ENCODE measurements at places on chromosomes 7 and 10. TPM values are rescaled to one million over a fixed set of nuclear protein-coding genes. Genes with fewer than 3 reads are reported as not detected.

DNA sequence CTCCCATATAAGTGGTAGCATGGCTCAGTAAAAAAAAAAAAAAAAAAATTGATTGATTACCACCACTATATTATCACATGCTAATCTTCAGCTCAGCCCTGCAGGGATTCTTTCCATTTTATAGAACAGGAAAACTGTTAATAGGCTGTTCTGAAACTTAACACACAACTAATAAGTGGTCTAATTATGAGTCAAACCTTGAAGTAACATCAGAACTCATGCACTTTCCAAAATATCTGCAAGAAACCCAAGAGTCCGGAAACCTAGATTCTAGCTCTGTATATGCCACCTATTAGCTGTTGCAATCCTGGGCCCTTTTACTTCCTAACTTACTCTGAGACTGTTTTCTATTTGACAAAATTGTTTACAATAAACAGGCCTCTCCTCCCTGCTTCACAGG lies 23.9 kb downstream of the SEM1 start:
- H3K27ac ChIP-seq, result no peak overlapping the region
- no peak for DNase-seq
- H3K36me3 ChIP-seq, result peaks cover 60% of the 10 kb centered on the region
- peaks cover 29% of the 10 kb centered on the region for H3K4me1 ChIP-seq
- no peaks in the 10 kb centered on the region for H3K27me3 ChIP-seq
- H3K4me3 ChIP-seq, result no peak overlapping the region

GRCh38 chr7:32881074-32881982 lies 10.2 kb downstream of the KBTBD2 start:
- peak overlapping the region; percentile 30 for H3K4me3 ChIP-seq
- DNase-seq, result no peak
- H3K4me1 ChIP-seq, result peaks cover 74% of the 10 kb centered on the region

- no peaks in the 10 kb centered on the region for H3K36me3 ChIP-seq
- H3K27ac ChIP-seq, result no peak overlapping the region
- no peak for DNase-seq
- H3K4me3 ChIP-seq, result no peak overlapping the region
- no peaks in the 10 kb centered on the region for H3K27me3 ChIP-seq
- H3K4me1 ChIP-seq, result peaks cover 1% of the 10 kb centered on the region
Measured at GRCh38 chr10:124282326-124282725, 136.4 kb downstream of the OAT start.

GRCh38 chr7:70053421-70053820 lies 455.1 kb downstream of the AUTS2 start:
- no peaks in the 10 kb centered on the region for H3K4me1 ChIP-seq
- H3K4me3 ChIP-seq, result no peak overlapping the region
- H3K27me3 ChIP-seq, result no peaks in the 10 kb centered on the region
- H3K36me3 ChIP-seq, result no peaks in the 10 kb centered on the region
- no peak overlapping the region for H3K27ac ChIP-seq

DNA sequence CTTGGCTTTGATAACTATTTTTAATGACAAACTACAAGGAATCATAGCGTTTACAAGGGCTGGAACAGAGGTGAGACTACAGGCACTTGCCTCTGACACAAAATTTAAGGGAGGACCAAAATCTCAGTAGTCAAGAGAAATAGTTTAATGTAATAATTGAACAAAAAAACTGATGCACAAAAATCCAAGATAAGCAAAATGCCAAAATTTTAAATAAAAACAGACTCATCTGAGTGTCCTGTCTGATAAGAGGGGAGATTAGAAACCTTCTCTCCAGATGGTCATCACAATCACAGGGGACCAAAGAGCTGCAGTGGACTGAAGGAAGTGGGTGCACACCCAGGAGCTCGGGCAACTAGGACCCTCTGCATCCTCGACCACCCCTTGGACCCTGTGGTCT lies 70.5 kb downstream of the PARD3 start:
- no peaks in the 10 kb centered on the region for H3K36me3 ChIP-seq
- H3K4me1 ChIP-seq, result peaks cover 2% of the 10 kb centered on the region
- H3K27me3 ChIP-seq, result peaks cover 24% of the 10 kb centered on the region
- no peak overlapping the region for H3K27ac ChIP-seq
- DNase-seq, result no peak

- no peak overlapping the region for H3K27ac ChIP-seq
- peaks cover 12% of the 10 kb centered on the region for H3K4me1 ChIP-seq
- peaks cover 74% of the 10 kb centered on the region for H3K27me3 ChIP-seq
- DNase-seq, result no peak
- no peaks in the 10 kb centered on the region for H3K36me3 ChIP-seq
Measured at GRCh38 chr10:123129618-123130271, 6.0 kb upstream of the HMX3 start.

DNA sequence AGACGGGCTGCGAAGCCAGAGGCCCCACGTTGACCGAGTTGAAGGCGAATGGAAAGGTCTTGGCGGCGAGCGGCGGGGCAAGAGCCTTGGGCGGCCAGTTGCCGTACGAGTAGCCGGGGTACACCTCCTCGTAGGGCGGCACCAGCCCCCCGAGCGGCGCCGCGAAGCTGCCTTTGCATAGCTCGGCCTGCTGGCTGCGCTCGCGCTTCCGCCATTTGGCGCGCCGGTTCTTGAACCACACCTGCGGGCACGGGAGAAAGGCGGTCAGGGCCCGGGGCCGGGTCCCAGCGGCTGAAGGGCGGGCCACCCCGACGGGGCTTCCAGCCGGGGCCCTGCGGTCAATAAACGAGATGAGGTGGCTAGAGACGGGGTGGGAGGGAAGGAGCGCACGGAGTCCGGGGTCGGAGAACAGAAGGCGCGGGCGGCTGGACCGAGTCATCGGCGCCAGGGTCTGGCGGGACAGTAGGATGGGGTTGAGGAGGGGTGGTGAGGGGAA lies 4.8 kb downstream of the ELOVL3 start:
- peaks cover 43% of the 10 kb centered on the region for H3K27me3 ChIP-seq
- H3K36me3 ChIP-seq, result no peaks in the 10 kb centered on the region
- no peak overlapping the region for H3K27ac ChIP-seq
- peak overlapping the region; percentile 75 for H3K4me3 ChIP-seq
- DNase-seq, result peak; percentile 58

DNA sequence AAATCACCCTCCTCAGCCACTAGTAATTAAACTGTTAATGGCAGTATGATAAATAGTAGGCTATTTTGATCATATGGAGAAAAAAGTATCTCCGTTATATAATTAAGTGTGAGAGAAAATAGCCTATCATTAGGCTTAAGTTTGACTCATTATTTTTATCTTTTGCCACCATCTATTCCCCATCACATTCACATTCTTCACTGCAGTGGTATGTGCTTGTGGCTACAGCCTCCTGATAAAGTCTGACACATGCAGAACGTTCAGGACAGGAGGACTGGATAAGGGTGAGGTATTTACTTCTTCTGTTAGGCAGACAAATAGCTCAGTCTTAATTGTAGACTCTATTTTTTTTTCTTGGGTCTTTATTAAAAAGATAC lies 5.8 kb downstream of the NEBL start:
- H3K27ac ChIP-seq, result no peak overlapping the region
- H3K4me1 ChIP-seq, result no peaks in the 10 kb centered on the region
- H3K4me3 ChIP-seq, result no peak overlapping the region
- H3K27me3 ChIP-seq, result peaks cover 18% of the 10 kb centered on the region
- no peak for DNase-seq

GRCh38 chr7:143362131-143363015 lies at the start of gene FAM131B:
FAM131B (minus strand) TSS chr7:143362713; CDS start chr7:143362603, 110 bp downstream.
- no peaks in the 10 kb centered on the region for H3K36me3 ChIP-seq
- peaks cover 9% of the 10 kb centered on the region for H3K4me1 ChIP-seq
- H3K27ac ChIP-seq, result peak within 1 kb of the TSS; percentile 60

- no peak for DNase-seq
- no peaks in the 10 kb centered on the region for H3K36me3 ChIP-seq
- no peak overlapping the region for H3K4me3 ChIP-seq
- H3K27ac ChIP-seq, result no peak overlapping the region
Measured at GRCh38 chr10:110714356-110714755, 70.2 kb downstream of the RBM20 start.

- no peaks in the 10 kb centered on the region for H3K27me3 ChIP-seq
- H3K36me3 ChIP-seq, result no peaks in the 10 kb centered on the region
- DNase-seq, result no peak
- peak overlapping the region; percentile 15 for H3K27ac ChIP-seq
- no peak overlapping the region for H3K4me3 ChIP-seq
Measured at GRCh38 chr7:142494021-142494420, 236.2 kb upstream of the PRSS58 start.

DNA sequence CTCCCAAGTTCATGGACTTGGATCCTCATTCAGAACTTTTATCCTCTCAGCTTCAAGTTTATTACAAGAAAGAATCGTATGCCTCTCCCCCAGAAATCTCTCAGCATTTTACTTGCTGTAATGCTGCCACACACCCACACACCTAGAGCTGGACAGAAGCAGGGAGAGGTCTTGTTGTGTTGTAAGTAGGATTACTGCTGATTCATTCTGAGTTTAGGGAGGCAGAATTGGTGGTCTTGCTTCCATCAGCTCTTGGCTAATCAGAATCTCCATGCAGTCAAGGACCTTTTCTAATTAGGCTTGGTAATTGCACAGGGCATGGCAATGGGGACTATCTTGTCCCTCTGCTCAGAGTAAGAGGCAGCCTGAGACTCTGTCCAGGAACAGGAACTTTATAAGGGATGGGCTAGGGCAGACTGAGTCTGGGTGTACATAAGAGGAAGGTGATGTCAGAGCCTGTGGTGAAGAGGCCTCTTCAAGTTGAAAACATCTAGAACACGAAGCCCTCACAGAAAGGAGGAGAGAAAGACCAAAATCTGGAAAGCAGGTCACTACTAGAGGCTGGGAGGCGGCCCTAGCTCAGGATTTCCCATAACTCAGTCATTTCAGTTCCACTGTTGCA lies 7.0 kb upstream of the PTPRE start:
- H3K27ac ChIP-seq, result no peak overlapping the region
- H3K4me1 ChIP-seq, result no peaks in the 10 kb centered on the region
- H3K36me3 ChIP-seq, result no peaks in the 10 kb centered on the region
- peaks cover 34% of the 10 kb centered on the region for H3K27me3 ChIP-seq
- no peak for DNase-seq

GRCh38 chr7:128939075-128939860 lies 1.5 kb downstream of the IRF5 start:
- peaks cover 14% of the 10 kb centered on the region for H3K4me1 ChIP-seq
- H3K4me3 ChIP-seq, result peak overlapping the region; percentile 82
- DNase-seq, result no peak
- H3K36me3 ChIP-seq, result peaks cover 6% of the 10 kb centered on the region
- H3K27me3 ChIP-seq, result peaks cover 15% of the 10 kb centered on the region
- H3K27ac ChIP-seq, result no peak overlapping the region

GRCh38 chr7:137258552-137258951 lies 85.0 kb downstream of the PTN start:
- H3K27ac ChIP-seq, result no peak overlapping the region
- no peaks in the 10 kb centered on the region for H3K27me3 ChIP-seq
- H3K4me1 ChIP-seq, result no peaks in the 10 kb centered on the region
- DNase-seq, result no peak

GRCh38 chr7:21690705-21691104 lies 147.9 kb downstream of the DNAH11 start:
- no peak overlapping the region for H3K27ac ChIP-seq
- no peaks in the 10 kb centered on the region for H3K36me3 ChIP-seq
- H3K27me3 ChIP-seq, result peaks cover 11% of the 10 kb centered on the region
- H3K4me1 ChIP-seq, result no peaks in the 10 kb centered on the region

DNA sequence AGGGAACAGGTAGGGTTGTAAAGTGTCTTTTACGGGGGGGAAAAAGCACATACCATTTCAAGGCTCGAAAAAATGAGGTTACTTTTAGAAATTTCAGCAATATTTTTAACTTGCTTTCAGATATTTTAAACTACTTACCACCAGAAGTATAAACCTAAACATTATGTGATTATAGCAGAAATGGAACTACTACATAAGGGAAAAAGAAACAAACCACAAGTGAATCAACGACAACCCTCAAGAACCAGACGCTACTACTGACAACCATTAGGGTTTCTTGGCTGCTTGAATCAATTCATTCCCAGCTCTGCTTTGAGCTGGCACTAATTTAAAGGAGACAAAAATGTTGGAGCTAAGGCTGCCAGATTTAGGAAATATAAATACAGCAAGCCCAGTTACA lies 80.1 kb downstream of the ZFAND4 start:
- H3K27ac ChIP-seq, result peak overlapping the region; percentile 41
- DNase-seq, result no peak
- H3K4me1 ChIP-seq, result peaks cover 42% of the 10 kb centered on the region
- peaks cover 15% of the 10 kb centered on the region for H3K36me3 ChIP-seq

DNA sequence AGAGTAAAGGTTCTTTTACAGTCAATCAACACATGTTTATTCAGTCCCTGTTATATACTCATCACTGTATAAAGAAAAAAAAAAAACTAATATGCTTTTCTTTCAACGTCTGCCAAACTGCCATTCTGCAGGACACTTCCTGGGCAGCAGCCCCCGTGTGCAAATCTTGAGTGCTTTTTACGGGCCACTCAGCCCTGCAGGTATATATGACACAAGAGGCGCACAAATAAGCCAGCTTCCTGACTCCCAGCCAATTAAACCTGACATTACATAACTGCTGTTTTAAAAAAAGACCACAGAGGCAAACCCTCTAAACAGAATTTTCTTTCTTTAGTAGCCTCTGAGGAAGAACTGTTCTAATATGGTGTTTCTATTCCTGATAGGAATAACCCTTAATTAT lies 263.0 kb upstream of the NEBL start:
- no peak overlapping the region for H3K27ac ChIP-seq
- no peak overlapping the region for H3K4me3 ChIP-seq
- H3K4me1 ChIP-seq, result no peaks in the 10 kb centered on the region
- no peak for DNase-seq
- H3K36me3 ChIP-seq, result no peaks in the 10 kb centered on the region

GRCh38 chr7:73908123-73908611 lies 47.2 kb downstream of the TMEM270 start:
- no peak overlapping the region for H3K27ac ChIP-seq
- no peaks in the 10 kb centered on the region for H3K4me1 ChIP-seq
- DNase-seq, result no peak
- H3K4me3 ChIP-seq, result no peak overlapping the region
- peaks cover 8% of the 10 kb centered on the region for H3K27me3 ChIP-seq

- no peaks in the 10 kb centered on the region for H3K4me1 ChIP-seq
- no peaks in the 10 kb centered on the region for H3K36me3 ChIP-seq
- no peak for DNase-seq
- no peaks in the 10 kb centered on the region for H3K27me3 ChIP-seq
- no peak overlapping the region for H3K27ac ChIP-seq
Measured at GRCh38 chr10:68096913-68097516, 12.3 kb upstream of the MYPN start.

- peaks cover 7% of the 10 kb centered on the region for H3K4me1 ChIP-seq
- no peak overlapping the region for H3K27ac ChIP-seq
- no peak overlapping the region for H3K4me3 ChIP-seq
Measured at GRCh38 chr7:139526578-139527544, 3.4 kb downstream of the CLEC2L start.

Gene WNT2
- polyA plus RNA-seq, result not detected

Gene OGDHL
- not detected for polyA plus RNA-seq

Gene NKX6-2
- not detected for polyA plus RNA-seq

Gene RET
- not detected for polyA plus RNA-seq

Gene ADCK2
- 27.4 TPM for polyA plus RNA-seq

Data from naive thymus-derived CD8-positive, alpha-beta T cell (primary cell).